Left renal cortex interstitium (tissue), 4 donors: ENCODE measurements at places on chromosomes 11 and 22. TPM values are rescaled to one million over a fixed set of nuclear protein-coding genes. Genes with fewer than 3 reads are reported as not detected.

NXPE4 gene
- 0.14 TPM for polyA plus RNA-seq

ANGPTL5 gene
- not detected for polyA plus RNA-seq

RIC8A gene
- polyA plus RNA-seq = 92.9 TPM

NOX4 gene
- polyA plus RNA-seq = 51.5 TPM

OR56A1 gene
- 0.02 TPM for polyA plus RNA-seq

GRCh38 chr22:48651036-48651890 is 1176.4 kb downstream of the BRD1 start:
- DNase-seq = no peak

DNA sequence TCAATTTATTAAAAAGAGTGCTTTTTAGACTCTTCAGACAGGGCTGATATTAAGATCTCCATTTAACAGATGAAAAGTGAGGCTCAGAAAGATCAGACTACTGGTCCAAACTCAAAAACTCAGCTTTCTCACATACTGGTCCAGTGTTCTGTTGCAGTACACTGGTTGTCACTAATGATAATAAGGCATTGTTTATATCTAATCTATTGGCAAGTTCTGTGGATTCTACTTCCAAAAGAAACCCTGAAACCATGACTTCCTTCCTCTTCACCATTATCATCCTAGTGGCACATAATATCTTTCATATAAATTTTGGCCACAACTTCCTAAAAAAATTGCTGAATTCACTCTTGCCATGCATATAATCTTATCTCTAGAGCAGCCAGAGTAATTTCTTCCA is 36.9 kb downstream of the F2 start:
- DNase-seq = no peak

DNA sequence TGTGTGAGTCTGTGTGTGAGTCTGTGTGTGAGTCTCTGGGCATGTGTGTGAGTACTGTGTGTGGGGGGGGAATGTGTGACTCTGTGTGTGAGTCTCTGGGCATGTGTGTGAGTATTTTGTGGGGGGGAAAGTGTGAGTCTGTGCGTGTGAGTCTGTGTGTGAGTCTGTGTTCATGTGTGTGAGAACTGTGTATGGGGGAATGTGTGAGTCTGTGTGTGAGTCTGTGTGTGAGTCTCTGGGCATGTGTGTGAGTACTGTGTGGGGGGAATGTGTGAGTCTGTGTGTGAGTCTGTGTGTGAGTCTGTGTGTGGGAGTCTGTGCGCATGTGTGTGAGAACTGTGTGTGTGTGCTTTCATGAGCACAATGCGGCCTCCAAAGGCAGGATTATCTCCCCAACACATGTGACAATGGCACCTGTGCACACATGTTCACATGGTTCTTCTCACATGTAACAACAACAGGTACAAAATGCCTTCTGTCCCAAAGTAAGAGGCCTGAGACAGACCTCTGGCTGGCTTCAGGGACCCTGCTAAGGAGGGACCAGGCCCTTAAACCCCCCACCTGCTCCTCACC is 1.6 kb downstream of the CD5 start:
- DNase-seq = no peak

- no peak for DNase-seq
Observed at GRCh38 chr11:68372114-68372513, 59.7 kb downstream of the LRP5 start.

DNA sequence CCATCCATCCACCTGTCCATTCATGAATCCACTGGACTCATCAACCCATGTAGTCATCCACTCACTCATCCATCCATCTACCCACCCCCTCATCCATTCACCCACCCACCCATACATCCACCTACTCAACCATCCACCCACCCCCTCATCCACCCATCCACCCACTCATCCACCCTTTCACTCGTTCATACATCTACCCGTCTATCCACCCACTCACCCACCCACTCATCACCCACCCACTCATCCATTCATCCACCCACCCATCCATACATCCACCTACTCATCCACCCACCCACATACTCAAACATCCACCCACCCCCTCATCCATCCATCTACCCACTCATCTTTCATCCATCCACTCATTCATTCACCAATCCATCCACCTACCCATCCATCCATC is 37.7 kb downstream of the RTL6 start:
- no peak for DNase-seq

DNA sequence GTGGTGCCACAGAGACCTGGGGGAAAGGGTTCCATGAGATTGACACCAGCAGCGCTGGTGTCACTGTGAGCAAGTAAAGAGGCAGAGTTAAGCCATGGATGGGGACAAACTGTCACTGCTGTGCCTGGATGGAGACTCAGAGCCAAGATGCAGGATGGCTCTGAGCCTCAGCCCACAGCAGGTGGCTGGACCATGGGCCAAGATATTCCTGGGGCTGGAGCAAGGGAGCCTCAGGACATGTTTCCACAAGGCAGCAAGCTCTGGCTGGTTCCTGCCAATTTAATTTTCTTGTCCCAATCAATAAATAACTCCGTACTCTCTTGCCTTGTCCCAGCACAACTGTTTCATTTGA is 23.0 kb downstream of the MYO18B start:
- no peak for DNase-seq

DNA sequence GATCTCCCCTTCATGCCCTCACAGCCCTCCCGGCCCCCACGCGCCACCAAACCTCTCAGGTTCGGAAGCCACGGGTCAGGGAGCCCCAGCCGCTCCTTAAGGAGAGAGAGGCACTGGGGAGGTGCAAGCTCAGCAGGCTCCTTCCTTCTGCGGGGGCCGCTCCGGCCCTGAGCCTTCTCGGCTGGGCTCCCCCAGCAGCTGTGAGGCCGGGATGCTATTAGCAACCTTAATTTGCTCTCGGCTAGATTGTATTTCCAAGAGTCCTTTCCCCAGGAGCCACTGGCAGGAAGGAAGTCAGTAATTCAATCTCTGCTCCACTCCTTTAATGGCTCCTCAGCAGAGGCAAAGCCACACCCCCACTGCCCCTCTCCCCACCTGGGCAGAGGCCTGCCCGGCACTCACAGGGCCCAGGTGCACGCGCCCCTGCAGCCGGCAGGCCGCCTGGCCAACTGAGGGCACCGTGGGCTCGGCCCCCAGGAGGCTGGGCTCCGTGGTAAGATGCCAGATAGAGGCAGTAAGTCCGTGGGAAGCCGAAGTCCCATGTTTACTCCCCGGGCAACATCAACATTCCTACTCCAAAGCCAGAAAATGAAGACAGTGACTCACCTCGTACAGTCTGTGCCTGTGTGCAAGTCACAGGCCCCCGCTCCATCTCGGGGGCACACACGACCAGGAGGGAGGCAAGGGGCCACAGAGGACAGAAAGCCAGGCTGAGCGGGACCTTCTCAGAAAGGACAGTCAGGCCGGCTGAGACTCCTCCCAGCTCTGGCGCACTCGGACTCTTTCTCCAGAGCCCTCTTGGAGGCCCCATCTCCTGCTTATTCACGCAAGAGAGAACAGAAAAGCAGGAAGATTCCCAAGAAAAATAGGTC is 5.2 kb downstream of the IGSF9B start:
- DNase-seq = peak; percentile 58

- DNase-seq = no peak
Observed at GRCh38 chr11:11251394-11251970, 101.6 kb downstream of the CSNK2A3 start.

DNA sequence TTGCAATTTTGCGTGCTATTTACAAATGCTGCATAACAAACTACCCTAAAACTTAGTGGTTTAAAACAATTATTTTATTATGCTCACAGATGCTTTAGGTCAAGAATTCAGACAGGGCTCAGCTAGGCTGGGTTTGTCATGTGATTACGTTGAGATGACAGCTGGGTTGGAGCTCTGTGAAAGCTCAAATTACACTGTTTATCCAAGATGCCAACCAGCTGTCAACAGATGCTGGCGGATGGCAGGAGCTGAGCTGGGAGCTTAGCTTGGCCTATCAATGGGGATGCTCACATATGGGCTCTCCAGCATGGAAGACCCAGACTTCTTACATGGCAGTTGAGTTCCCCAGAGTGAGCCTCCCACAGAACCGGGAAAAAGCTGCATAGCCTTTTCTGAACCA is 62.7 kb downstream of the STK33 start:
- DNase-seq = no peak

- DNase-seq = no peak
Observed at GRCh38 chr22:49933236-49934159, 15.1 kb downstream of the CRELD2 start.

DNA sequence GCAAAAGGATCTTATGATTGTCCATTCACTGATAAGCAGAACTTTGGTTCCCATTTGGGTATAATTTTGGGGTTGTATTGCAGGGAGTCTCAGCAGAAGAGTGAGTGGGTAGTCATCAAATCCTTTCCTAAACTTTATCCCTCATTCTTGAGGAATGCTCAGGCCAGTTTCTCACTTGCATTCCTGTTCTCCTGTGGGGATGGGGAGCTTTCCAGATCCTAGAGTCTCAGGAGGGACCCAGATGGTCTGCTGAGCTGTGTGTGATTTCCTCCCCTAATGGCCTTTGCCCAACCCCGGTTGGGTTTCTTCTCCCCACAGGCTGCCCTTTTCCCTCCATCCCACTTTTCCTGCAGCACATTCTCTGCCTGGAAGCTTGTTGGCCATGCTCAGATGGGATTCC is 79.9 kb downstream of the MIAT start:
- no peak for DNase-seq
